Right ventricle myocardium superior (tissue), 1 donor: ENCODE measurements at places on chromosomes 7 and 10.

DNA sequence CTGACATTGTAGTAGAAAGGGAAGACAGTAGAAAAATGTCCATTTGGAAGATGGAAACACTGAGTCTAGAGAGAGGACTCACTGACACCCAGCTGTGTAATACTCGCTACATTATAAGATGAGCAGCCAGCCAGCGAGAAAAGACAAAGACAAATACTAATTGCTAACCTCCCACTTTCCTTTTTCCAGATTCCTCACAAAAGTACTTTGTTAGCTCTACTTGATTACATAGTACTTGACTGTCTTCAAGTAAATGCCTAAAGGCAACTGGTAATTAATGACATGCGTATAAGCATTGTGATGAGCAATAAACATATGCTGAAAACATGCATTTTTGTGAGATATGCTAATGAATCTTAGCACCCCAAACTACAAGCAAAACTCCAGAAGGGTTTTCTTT is 363.1 kb downstream of the GPAM start:
- no peak for DNase-seq

- peak; percentile 86 for DNase-seq
These were observed 25.2 kb downstream of the GET4 start for GRCh38 chr7:901388-902154.

DNA sequence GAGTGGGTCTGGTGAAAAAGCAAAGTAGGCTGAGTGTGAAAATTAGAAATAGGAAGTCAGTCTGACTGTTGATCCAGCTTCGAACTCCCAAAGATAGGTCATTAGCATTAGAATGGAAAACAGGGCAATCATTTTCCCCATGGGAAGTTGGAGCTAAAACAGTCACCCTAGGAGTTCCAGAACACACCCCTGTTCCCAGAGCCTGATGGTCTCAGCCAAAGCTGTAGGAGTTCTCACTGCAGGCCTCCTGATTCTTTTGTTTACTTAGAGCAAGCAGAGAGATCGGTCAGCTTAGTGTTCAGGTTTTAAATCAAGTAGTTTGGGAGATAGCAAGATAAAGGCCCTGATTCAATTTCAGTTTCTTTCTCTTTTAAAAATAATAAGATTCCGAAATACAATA is 28.8 kb upstream of the JCAD start:
- no peak for DNase-seq

DNA sequence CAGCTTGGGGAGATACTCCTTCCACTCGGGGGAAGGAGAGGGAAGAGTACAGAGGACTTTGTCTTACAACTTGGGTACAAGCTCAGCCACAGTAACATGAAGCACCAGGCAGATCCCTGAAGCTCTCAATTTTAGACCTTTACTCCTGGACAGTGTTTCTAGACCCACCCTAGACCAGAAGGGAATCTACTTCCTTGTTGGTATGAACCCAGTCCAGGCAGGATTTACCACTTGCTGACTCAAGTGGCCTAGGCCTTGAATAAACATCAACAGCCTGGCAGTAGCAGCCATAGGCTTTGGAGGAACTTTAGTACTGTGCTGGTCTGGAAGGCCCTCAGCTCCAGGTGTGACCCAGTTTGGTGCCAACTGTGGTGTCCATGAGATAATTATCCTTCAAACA is 173.1 kb downstream of the ADRA2A start:
- no peak for DNase-seq

DNA sequence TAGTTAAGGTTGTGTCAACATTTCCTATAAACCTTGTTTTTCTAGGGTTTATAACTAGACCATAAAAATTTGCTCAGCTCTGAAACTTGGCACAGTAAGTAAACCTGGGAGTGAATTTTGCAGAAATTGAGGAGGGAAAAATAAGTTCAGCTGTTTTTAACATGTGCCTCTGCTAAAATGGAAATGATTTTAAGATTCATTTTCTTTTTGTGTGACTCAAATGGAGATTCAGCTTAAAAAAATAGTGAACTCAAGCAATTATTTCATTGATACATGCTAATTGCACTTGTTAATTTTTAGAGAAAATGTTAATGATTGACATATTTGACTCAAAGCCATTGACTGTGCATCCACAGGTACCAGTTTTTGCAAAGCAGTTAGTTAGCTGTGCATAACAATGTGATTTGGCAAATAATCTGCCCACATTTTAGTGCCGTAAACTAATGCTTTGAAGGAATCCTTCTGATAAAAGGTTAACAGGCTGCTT is 68.5 kb upstream of the ZNF438 start:
- DNase-seq, result no peak

DNA sequence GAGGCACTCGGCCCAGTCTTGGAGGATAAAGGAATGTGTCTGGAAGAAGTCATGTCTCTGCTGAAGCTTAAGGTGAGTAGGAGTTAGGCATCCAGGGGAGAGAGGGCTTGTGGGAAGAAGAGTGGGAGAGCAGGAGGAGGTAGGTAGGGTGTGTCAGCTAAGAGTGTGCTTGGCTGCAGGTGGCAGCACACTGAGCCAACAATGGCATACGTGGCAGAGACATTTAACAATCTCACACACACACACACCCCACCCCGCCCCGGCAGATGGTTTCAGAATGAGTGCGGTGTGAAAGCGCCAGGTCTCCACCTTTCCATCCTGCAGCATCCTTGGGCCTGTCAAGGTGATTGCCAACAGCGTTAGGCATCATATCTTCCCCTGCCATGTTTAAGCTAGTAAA is 11.2 kb upstream of the ARPC1A start:
- DNase-seq, result no peak

GRCh38 chr10:70352401-70353097 is 29.9 kb downstream of the LRRC20 start:
- no peak for DNase-seq

GRCh38 chr7:3725155-3726059 is 424.4 kb downstream of the SDK1 start:
- DNase-seq, result no peak

- no peak for DNase-seq
These were observed 15.2 kb downstream of the STAMBPL1 start for GRCh38 chr10:88895250-88895649.

- DNase-seq, result no peak
These were observed 19.3 kb upstream of the FRMD4A start for GRCh38 chr10:14350006-14350405.

DNA sequence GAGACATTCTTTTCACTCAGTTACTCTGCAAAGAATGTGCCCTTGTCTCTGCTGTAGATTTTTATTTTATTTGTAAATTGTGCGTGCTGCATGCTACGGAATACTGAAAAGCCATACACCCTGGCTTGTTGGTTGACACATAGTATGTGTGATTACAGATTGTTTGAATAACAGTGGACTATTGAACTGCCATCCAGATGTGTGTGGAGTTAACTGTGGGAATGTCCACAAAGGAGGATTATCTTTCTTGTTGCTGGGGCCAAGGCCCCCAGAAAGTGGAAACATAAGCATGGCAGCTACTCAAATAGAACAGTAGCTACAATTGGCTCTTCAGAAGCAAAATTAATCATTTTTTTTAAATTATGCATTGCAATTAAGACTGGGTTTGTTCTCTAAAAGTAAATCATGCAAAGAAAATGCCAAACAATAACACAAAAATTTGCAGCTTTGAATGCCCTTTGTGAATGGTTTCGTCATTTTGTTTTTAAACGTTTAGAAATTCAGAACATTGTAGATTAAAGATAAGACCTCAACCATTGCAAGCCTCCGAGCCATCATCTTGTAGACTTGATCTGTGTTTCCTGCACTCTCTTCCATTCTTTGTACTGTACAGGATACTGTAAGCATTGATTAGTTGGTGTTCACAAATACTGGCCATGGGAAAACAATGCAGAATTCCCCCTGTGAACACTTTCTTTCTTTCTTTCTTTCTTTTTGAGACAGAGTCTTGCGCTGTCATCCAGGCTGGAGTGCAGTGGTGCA is 210.3 kb upstream of the TCF7L2 start:
- no peak for DNase-seq

DNA sequence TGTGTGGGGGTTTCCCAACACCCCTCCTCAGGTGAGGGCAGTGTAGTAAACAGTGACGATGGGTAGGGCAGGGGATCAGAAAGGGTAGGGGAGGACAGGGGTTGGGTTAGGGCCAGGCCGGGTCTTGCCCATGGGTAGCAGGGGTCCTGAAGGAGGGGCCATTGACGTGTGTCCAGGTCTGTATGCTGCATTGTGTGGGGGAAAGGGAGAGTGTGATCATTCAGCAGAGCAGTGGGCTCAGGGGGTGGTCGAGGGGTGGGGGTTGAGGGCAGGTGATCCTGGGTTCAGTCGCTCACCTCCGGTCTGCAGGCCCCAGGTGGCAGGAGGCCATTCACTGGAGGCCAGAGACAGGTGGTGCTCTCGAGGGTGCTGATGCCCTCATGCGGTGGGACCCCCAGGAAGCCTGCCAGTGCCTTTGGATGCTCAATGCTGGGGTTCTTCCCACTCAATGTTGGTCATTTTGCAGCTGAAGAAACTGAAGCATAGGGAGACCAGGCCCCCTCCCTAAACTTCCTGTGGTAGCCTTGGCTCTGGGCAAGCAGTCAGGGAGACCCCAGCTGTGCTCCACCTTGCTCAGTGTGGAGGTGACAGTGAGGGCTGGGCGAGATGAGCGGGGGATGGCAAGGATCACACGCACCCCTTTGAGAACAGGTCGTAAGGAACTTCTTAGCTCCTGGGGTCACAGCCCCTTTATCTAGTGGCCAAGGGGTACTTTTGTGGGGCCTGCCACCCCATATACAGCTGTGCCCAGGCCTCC is 48.8 kb upstream of the CAMK2B start:
- no peak for DNase-seq

GRCh38 chr10:132893090-132893489 is 49.3 kb downstream of the CFAP46 start:
- DNase-seq, result no peak

DNA sequence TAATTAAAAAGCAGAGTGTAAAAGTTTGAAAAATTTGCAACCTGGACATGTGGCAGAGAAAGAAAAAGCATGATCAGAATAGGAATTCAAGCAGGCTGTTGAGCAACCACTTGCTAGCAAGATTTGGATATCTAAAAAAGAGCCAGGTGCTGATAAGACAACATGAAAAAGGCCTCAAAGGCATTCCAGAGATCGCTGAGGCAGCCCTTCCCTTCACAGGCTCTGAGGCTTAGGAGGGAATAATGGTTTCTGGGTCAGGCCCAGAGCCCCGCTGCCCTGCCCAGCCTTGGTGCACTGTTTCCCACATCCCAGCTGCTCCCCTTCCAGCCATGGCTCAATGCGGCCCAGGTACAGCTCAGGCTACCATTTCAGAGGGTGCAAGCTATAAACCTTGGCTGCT is 64.1 kb upstream of the EEPD1 start:
- no peak for DNase-seq

GRCh38 chr10:28089467-28089866 is 90.6 kb upstream of the ODAD2 start:
- no peak for DNase-seq

GRCh38 chr10:88205842-88206446 is 342.5 kb downstream of the PTEN start:
- DNase-seq, result no peak

GRCh38 chr10:84232376-84232775 is 7.0 kb upstream of the LRIT2 start:
- no peak for DNase-seq

- no peak for DNase-seq
These were observed 46.0 kb downstream of the SH2D4B start for GRCh38 chr10:80583685-80584084.

- DNase-seq, result no peak
These were observed 30.9 kb upstream of the STEAP4 start for GRCh38 chr7:88337572-88337971.

DNA sequence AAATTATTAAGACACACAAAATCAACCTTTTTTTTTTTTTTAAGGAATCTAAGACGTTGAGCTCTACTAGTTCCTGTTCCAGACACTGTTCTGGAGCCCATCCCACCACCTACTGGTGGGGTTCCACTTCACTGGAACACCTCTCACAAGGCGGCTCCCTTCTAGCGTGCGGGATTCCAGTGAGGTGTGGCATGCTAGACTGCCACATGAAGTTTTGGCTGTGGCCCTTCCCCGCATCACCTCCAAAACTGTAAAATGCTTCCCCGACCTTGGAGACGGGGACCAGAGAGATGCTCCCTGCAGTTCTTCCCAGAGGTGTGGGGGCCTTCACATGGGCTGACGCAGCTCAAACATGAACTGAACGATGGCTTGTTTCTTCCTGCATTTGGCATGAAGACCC is 12.6 kb downstream of the FAM53B start:
- DNase-seq, result no peak

GRCh38 chr7:157233677-157234076 is 95.0 kb downstream of the UBE3C start:
- DNase-seq, result no peak

- no peak for DNase-seq
These were observed 252.6 kb downstream of the SEC23IP start for GRCh38 chr10:120145107-120145506.
